ENCODE measurements at places on chromosomes 7 and 10.

DNA sequence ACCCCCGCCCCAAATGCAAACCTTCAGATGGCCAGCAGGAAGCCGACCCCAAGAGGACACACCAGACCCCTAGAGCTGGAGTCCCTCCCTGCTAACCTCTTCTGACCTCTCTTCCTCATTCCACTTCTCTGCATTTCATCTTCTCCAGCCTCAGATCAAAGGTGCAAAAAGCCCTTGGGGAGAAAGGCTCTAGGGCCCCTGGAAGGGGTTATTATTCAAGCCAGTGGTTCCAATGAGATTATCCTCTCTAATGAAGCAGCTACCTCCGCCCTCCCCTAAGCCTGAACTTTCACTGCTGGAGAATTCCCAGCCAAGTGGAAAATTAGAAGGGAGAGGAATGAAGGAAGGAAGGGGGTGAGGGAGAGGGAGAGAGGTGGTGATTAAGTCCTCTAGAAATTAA lies 343.9 kb downstream of the PLXNA4 start:
- DNase-seq = no peak
- H3K4me1 ChIP-seq = no peaks in the 10 kb centered on the region
- H3K27ac ChIP-seq = no peak overlapping the region
- no peak overlapping the region for H3K4me3 ChIP-seq

DNA sequence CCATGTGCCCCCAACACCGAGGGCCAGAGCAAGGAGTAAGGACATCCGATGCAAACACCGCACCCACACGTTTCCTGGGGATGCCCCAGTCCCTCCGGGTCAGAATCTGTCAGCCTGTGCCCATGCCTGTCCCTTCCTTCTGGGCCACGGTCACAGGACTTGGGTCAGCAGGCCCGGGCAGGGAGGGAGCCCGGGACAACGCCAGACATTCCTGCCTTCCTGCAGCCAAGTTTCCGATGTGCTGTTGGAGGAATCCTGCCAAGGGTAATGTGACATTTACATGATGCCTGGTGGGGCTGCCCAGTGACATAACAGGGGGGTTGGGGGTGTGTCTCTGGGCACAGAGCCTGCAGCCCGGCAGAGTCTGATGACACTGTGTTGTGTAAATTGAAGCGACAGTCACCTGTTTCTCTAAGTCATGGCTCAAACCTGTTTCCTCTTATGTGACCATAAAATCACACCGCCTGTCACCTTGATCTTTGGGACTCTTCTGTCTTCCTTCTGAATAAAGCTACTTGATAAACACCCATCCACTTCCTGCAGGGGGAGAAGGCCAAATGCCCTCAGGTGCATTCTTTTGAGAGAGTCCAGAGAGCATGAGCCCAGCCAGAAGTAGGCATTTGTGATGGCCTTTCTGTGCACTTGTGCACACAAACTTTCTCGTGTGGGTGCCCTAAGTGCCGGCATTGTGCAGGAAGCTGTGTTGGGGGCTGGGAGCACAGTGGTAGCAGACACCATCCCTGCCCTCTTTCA lies 175.3 kb upstream of the RHEB start:
- H3K27me3 ChIP-seq = no peaks in the 10 kb centered on the region
- H3K4me3 ChIP-seq = no peak overlapping the region
- no peaks in the 10 kb centered on the region for H3K36me3 ChIP-seq
- DNase-seq = no peak
- peak overlapping the region; percentile 94 for H3K27ac ChIP-seq

DNA sequence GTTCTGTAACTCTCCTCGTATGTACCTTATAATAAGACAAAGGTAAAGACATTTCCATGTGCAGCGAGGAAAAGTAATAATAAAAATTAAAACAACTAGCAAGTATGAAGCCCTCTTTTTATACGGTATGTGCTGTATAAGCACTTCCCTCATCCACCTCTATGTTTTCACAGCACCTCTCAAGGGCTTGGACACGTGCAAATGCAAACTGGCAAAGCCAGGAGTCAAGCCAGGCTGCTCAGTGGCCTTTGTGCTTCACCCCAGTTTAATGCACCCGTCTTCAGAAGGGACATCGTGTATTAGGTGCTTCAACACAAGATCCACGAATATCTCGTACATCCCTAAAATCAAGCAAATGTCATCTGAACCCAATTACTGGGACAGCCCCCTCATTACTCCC lies 1.3 kb upstream of the DGKI start:
- no peak overlapping the region for H3K4me3 ChIP-seq
- peaks cover 27% of the 10 kb centered on the region for H3K4me1 ChIP-seq
- no peaks in the 10 kb centered on the region for H3K36me3 ChIP-seq
- no peak overlapping the region for H3K27ac ChIP-seq

GRCh38 chr10:68471063-68471585 lies 649 bp downstream of the DNA2 start:
- no peak overlapping the region for H3K27ac ChIP-seq
- DNase-seq = no peak
- peak overlapping the region; percentile 76 for H3K4me3 ChIP-seq
- H3K4me1 ChIP-seq = no peaks in the 10 kb centered on the region

GRCh38 chr7:148672041-148672440 lies 26.7 kb upstream of the CUL1 start:
- no peak for DNase-seq
- H3K27me3 ChIP-seq = no peaks in the 10 kb centered on the region
- no peak overlapping the region for H3K4me3 ChIP-seq
- H3K36me3 ChIP-seq = no peaks in the 10 kb centered on the region
- no peak overlapping the region for H3K27ac ChIP-seq

DNA sequence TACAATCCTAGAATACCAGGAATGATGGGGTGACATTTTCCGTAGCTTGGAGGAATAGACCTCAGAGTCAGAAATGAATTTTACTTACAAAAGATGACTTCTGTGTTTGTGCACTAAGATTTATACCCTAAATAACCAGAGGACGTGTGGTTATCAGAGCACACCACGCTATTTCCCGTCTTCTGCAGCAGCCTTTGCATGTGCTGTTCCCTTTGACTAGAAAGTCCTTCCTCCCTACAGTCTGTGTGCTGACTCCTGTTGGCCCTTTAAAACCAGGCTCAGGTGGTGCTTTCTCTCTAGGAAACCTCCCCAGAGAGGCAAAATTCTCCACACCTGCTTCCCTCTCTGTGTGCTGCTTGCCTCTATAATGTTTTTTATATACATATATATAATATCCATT lies 73.3 kb upstream of the SMNDC1 start:
- H3K27me3 ChIP-seq = no peaks in the 10 kb centered on the region
- H3K4me1 ChIP-seq = peaks cover 10% of the 10 kb centered on the region
- DNase-seq = no peak
- no peak overlapping the region for H3K4me3 ChIP-seq

GRCh38 chr10:34049887-34050286 lies 715.4 kb upstream of the NRP1 start:
- no peak overlapping the region for H3K4me3 ChIP-seq
- no peaks in the 10 kb centered on the region for H3K27me3 ChIP-seq
- peaks cover 3% of the 10 kb centered on the region for H3K4me1 ChIP-seq
- no peaks in the 10 kb centered on the region for H3K36me3 ChIP-seq
- no peak overlapping the region for H3K27ac ChIP-seq

DNA sequence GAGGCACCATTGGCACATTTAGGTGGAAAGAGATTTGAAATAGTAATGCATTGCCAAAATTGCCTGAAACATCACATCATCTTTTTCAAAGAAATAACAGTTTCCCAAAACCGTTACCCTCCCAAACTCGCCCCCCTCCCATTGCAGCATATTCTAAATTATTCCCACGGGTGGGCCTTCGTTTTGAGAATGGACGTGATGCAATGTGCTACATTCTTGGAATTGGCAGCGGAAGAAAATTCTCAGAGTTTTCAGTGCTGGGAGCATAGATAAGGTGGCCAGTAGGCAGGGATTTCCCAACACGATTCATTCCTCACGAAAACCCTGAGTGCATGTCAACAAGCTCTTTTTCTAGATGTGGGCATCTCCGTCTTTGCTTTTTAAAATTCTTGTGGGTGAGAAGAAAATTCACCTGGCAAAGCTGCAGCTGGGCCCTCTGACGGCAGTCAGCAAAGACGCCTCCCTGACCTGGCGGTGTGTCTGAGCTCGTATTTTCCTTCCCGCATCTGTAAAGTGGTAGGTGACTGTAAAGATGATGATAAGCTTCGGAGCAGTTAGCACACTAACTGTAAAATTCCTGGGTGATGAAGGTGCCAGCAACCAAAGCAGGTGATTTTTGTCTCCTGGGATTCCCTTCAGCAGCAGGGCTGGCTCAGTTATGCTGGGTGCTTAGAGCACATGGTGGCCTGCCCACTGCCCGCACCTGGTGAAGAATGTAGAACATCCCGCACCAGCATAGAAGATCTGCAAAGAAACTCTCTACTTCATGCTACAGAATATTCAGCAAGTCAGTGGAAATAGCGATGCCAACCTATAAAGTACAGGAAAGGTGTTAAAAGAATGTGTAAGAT lies 141.9 kb upstream of the KLF6 start:
- no peak overlapping the region for H3K4me3 ChIP-seq
- H3K27ac ChIP-seq = no peak overlapping the region
- no peaks in the 10 kb centered on the region for H3K4me1 ChIP-seq
- no peaks in the 10 kb centered on the region for H3K27me3 ChIP-seq
- no peaks in the 10 kb centered on the region for H3K36me3 ChIP-seq
- DNase-seq = no peak

- peaks cover 23% of the 10 kb centered on the region for H3K27me3 ChIP-seq
- peak overlapping the region; percentile 55 for H3K4me3 ChIP-seq
- peaks cover 7% of the 10 kb centered on the region for H3K36me3 ChIP-seq
- H3K27ac ChIP-seq = no peak overlapping the region
- peaks cover 46% of the 10 kb centered on the region for H3K4me1 ChIP-seq
These were observed 4.3 kb upstream of the ELFN1 start for GRCh38 chr7:1665549-1666316.

GRCh38 chr10:24882047-24882698 lies 70.2 kb downstream of the PRTFDC1 start:
- H3K27me3 ChIP-seq = no peaks in the 10 kb centered on the region
- no peak overlapping the region for H3K4me3 ChIP-seq
- no peaks in the 10 kb centered on the region for H3K4me1 ChIP-seq

GRCh38 chr7:52695973-52696595 lies 339.3 kb upstream of the POM121L12 start:
- no peaks in the 10 kb centered on the region for H3K36me3 ChIP-seq
- H3K4me1 ChIP-seq = no peaks in the 10 kb centered on the region
- H3K4me3 ChIP-seq = no peak overlapping the region
- DNase-seq = no peak

- H3K4me3 ChIP-seq = no peak overlapping the region
- H3K27me3 ChIP-seq = no peaks in the 10 kb centered on the region
- no peak for DNase-seq
- no peaks in the 10 kb centered on the region for H3K36me3 ChIP-seq
- no peaks in the 10 kb centered on the region for H3K4me1 ChIP-seq
- no peak overlapping the region for H3K27ac ChIP-seq
These were observed 460.5 kb upstream of the GHITM start for GRCh38 chr10:83678850-83679249.

DNA sequence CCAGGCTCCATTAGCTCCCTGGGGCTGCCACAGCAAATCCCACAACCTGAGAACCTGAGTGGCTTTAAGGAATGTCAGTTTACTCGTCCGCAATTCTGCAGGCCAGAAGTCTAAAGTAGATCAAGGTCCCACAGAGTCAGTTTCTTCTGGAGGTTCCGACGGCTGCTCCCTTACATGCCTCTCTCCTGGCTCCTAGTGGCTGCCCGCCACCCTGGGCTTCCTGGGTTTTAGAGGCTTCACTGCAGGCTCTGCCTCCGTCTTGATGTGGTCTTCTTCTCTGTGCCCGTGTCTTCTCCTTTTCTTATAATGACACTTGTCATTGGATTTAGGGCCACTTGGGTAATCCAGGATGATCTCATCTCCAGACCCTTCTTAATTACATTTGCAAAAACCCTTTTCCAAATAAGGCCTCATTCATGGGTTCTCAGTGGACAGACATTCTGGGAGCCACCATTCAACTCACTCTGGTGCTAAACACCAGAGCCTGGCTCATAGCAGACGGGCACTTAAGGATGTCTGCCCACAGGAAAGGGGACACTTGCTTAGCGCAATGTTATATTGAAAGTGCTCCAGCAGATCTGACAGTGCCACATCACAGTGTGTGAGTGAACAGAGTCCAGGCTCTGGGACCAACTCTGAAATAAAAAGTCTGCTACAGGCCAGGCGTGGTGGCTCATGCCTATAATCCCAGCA lies 77.6 kb downstream of the VWC2 start:
- no peaks in the 10 kb centered on the region for H3K27me3 ChIP-seq
- no peak overlapping the region for H3K4me3 ChIP-seq
- no peak overlapping the region for H3K27ac ChIP-seq
- H3K36me3 ChIP-seq = no peaks in the 10 kb centered on the region
- no peak for DNase-seq
- peaks cover 4% of the 10 kb centered on the region for H3K4me1 ChIP-seq

DNA sequence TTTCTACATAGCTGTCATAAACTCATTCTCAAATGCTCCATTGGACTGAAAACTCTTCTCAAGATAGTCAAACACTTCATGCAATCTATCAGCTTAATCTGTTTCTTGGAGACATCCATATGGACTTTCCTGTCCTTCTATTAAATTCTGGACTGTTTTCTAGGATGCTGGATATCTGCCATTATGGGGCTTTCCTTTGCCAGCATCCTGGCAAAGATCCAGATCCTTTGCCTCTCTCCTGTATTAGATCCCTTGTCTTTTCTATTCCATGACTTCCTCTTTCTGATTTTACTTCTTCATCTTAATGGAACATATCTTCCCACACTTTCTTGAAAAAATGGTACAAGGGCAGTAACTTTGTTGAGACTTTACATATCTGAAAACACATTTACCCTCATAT lies 35.9 kb upstream of the SKAP2 start:
- peak; percentile 11 for DNase-seq
- no peaks in the 10 kb centered on the region for H3K27me3 ChIP-seq
- no peak overlapping the region for H3K27ac ChIP-seq
- no peak overlapping the region for H3K4me3 ChIP-seq

GRCh38 chr7:148058092-148058491 lies 532.5 kb upstream of the C7orf33 start:
- no peaks in the 10 kb centered on the region for H3K27me3 ChIP-seq
- H3K4me3 ChIP-seq = no peak overlapping the region
- H3K27ac ChIP-seq = no peak overlapping the region
- no peak for DNase-seq
- H3K36me3 ChIP-seq = no peaks in the 10 kb centered on the region

- peaks cover 2% of the 10 kb centered on the region for H3K4me1 ChIP-seq
- H3K36me3 ChIP-seq = no peaks in the 10 kb centered on the region
- DNase-seq = no peak
- H3K4me3 ChIP-seq = no peak overlapping the region
These were observed 38.3 kb downstream of the EPHB4 start for GRCh38 chr7:100789055-100789454.

DNA sequence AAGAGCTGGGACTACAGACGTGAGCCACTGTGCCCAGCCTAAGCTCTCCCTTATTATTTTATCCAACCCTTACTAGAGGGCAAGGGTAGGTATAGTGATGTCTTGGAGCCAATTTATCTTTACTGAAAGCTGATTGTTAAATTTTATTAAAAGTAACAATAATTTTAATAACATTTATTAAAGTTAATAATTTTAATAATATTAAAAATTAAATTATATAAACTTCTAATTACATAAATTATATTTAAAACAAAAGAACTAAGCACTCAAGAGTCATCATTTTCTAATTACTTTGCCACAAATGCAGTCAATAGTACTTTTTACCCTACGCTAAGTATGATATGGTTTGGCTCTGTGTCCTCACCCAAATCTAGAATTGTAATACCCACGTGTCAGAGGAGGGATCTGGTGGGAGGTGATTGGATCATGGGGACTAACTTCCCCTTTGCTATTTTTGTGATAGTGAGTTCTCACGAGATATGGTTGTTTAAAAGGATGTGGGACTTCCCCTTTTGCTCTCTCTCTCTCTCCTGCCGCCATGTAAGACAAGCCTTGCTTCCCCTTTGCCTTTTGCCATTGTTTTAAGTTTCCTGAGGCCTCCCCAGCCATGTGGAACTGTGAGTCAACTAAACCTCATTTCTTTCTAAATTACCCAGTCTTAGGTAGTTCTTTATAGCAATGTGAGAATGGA lies 58.4 kb upstream of the ETV1 start:
- H3K27me3 ChIP-seq = no peaks in the 10 kb centered on the region
- no peak overlapping the region for H3K4me3 ChIP-seq
- no peaks in the 10 kb centered on the region for H3K4me1 ChIP-seq
- H3K27ac ChIP-seq = no peak overlapping the region
- H3K36me3 ChIP-seq = no peaks in the 10 kb centered on the region
